Femur (tissue), 1 donor: ENCODE measurements at places on chromosomes 3 and 15.

DNA sequence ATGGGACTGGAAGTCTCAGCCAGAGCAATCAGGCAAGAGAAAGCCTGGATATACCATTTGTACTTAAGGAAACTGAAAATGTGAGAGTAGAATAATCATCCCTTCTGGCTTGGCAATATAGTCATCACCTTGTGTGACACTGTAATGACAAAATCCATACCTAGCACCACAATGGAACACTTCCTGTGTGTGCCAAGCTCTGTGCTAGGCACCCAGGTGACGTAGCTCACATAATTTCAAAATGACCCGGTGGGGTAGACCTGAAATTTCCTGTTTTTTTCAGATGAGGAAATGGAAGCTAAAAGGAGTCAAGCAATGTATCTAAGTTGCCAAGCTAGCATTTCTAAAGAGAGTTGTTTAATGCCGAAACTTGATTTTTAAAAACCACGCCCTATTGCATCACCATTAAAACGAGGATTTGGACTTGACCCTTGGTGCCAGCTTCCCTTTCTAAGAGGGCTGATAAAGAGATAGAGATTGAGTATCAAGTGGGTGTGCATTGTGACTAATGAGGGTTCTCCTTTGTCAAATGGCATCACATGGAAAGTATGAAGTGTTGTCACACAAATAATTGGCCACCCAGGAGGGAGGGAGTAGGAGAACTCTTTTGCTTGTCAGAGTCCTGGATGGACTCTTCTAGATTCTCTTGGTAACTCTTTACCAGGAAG, 141.3 kb upstream of the PDZRN3 start:
- no peak for DNase-seq

- no peak for DNase-seq
These were observed 9.7 kb downstream of the ZIC4 start for GRCh38 chr3:147396712-147397046.

DNA sequence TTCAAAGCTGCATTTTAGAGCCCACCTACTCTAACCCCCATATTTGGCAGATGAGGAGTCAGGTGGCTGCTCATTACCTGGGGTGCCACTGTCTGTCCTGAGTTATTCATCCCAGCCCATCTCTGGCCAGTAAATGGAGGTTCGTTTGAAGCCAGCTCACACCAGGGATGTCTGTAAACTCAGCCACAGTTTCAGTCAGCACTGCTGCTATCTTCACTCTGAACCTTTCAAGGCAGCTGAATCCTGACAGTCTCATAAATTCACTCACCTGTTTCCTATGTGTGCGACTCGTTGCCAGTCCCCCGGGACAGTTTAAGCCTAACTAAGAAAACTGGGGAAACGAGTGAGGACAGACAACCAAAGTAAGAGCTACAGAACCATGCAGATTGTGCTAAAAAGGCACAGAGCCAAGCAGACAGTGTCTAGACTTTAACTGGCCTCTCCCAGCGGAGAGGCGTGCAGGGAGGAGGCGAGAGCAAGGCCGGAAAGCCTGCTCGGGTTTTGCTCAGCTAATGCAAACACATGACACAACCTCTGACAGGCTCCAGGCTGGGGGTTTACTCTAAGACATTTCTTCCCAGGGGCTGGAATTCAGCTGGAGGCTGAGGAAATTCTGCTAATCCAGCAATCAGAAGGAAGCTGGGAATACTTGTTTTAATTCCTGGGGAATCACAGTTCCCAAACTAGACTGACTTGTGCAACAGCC, 12.0 kb downstream of the FSTL1 start:
- peak; percentile 84 for DNase-seq

GRCh38 chr15:77118882-77119321, 48.0 kb upstream of the TSPAN3 start:
- DNase-seq = peak; percentile 74

GRCh38 chr15:38894243-38894948, 329.8 kb upstream of the RASGRP1 start:
- DNase-seq = no peak

DNA sequence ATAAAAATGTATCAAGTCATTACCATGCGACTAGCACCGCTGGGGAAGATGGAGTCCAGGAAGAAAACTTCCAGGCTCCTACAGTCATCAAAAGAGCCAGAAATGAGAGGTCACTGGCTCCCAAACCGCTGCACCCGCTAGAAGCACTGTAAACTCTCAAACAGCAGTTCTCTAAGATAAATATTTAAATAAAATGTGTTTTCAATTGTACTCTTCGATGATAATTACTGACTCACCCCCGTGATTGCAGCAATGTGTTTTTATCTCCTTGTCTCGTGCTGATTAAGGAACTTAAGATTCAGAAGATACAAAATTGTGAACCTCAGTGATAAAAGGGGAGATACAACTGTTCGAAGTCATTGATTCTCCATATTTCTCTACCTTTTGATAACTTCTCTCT, 45.8 kb upstream of the FOXP1 start:
- no peak for DNase-seq

DNA sequence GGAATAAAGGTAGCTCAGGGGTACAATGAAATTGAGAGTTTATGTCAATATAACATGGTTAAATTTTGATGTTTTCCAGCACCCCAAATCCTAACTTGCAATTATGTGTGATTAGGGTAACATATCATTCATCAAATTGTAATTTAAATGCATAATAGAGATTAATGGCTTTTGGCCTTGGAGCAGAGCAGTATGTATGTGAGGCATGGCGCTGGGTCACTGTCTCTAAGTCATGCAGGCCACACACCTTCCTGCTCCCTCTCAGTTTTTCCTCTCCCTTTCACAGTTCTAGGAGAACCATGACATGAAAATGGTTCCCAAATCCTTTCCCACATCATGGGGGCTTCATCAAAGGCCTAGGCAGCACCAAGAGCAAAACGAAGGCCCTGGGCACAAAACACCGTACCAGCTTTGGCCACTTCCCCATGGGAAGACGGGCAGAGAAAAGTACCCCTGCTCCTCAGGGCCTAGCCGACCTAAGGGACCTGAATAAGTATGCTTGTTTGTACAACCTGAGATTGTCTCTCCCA, 3.9 kb upstream of the SRP14 start:
- no peak for DNase-seq

- no peak for DNase-seq
These were observed 177.2 kb upstream of the THBS1 start for GRCh38 chr15:39403640-39404117.

DNA sequence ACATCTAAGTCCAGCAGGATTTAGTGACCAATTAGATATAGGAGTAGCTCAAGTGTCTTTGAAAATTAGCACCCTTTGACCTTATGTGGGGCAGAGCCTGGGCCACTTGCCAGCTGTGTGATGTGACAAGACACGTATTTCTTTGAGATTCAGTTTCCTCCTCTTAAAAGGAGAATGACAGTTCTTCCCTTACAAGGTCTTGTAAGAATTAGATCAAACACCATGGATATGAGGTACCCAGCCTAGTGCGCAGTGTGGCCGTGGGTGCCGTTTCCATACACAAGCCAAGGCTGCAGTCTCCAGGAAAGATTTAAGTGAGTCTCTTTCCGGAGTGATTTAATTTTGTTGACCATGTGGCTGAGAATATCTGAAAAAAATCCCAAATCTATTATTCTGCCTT, 46.3 kb downstream of the ARHGAP31 start:
- DNase-seq = no peak
